Epithelial cell of esophagus (primary cell): ENCODE measurements at places on chromosomes 6 and 20.

- no peak for DNase-seq
Measured at GRCh38 chr20:13158369-13158768, 62.7 kb upstream of the ISM1 start.

DNA sequence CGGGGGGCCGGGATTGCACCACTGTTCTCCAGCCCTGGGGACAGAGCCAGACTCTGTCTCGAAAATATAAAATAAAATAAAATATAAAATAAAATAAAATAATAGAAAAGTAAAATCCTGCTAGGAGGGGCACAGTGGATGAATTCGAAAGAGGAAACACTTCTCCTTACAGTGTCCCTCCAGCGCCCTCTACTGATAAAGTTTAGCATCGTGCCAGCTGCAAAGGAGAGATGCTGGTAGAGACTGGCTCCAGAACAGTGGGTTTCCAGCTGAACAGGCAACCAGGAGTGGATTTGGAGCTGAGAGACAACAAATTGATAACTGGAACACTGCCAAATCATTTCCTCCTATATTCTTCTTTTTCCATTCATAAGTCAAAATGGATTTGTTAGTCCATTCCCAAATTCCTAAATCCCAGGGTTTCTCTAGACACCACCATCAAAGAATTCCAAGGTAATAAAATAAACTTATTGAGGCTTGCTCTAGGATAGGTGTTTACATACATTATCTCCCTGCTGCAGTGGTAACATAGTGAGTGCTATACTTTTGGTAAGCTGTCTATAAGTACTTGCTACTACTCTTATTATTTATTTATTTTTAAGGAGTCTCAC, 31.7 kb upstream of the TBPL1 start:
- DNase-seq: peak; percentile 81

DNA sequence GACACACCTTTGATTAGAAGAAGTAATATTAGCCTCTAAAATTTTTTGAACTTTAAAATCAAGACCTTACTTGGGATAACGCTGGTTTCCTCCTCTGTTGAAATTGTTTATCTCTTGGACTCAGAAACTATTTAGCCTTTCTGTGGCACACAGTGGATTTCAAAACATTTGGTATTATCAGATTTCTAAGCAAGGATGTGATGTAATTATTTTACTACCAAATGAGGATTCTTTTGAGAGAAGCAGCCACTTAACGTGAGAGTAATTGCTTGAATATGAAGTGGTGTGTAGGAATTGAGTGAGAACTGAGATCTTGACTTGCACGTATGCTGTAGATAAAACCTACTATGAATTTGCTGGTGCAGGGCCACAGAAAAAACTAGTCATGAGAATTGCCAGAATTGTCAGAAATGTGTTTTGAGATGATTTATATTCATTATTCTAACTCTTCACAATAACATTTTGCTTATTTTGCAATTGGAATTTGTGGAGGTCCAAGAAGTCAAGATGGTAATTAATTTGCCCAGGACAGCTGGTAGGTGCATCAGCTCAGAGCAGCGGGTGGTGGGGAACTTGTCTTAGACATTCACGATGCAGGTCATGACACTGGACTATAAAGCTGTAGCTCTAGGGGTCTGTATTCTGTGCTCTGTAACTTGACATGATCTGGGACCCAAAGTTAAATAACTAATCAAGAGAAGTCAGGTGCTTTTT, 53.4 kb downstream of the AKAP12 start:
- no peak for DNase-seq

GRCh38 chr20:52515877-52516276, 324.3 kb upstream of the ZFP64 start:
- DNase-seq: no peak

DNA sequence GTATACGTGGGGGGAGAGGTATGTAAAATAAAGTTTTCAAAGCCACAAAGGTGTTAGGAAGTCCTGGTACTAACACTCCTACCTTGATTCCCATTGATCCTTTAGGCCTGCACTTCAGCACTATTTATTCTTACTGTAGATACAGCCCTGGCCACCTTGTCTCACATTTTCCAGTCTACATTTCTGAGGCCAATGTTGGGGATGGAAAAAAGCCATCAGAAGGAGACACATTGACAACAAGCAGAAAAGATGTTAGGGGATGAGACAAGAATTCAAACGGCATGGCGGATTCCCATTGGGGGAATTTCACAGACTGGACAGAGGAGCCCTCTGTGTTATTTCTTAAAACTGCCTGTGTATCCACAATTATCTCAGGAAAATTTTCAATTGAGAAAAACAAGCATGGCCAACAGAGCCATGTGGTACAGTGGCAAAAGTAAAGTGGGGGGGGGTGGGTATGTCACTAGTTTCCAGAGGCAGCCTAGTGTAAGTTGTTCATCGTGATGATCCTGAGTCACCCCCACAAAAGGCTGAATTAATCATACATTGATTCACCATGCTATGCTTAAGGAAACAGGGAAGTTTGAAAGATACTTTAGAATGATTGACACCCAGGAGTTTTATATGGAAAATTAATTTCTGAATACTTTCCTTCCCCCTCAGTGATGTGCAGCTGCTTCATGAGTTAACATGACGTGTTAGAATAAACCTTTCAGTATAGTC, 40.5 kb downstream of the RREB1 start:
- peak; percentile 92 for DNase-seq

DNA sequence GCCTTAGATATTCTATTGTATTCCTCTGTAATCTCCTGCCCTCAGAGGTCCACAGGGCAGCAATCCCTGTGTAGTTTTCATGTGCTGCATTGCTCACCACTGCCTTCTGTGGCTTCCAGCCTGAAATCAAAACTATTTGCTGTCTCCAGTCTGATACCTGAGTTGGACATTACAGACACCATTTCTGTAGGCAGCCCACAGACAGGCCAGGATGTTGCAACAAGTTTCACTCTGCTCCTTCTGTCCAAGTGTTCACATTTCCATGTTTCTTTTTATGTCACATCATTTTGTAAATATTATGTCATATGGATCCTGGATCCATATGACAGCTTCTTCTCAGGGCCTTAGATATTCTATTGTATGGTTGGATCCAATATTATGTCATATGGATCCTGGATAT, 21.7 kb downstream of the ECI2 start:
- no peak for DNase-seq

DNA sequence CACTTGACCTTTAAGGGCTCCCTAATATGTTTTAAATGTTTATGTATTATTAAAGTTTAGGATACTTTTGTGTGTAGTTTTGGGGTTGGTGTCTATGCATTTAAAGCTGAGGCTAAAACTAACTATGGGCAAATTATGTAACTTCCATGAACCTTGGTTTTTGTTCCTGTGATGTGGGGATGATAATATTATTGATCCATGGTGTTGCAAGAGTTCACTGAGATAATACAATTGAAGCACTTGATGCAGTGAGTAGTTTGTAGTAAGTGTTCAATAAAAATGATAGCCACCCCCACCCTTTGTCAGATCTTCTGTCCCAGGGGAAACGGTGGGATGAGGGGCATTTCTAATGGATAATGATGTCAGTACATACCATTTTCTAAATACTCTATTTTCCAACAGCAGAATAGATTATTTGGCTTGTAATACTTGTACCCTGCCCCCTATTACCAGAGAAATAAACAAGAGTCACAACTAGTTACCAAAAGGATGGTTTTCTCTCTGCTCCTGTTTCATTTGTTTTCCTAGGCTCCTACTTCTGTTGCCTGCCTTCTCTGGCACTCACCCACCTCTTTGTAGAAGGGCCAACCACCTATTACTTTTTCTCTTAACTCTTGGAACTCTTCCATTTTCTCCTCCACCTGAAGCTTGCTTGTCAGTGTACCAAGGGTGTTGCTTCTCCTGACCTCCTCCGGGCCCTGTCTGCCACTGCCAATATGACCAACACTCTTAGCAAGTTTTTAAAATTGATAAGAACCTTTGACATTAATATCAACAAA, 97.9 kb downstream of the RCAN2 start:
- no peak for DNase-seq

DNA sequence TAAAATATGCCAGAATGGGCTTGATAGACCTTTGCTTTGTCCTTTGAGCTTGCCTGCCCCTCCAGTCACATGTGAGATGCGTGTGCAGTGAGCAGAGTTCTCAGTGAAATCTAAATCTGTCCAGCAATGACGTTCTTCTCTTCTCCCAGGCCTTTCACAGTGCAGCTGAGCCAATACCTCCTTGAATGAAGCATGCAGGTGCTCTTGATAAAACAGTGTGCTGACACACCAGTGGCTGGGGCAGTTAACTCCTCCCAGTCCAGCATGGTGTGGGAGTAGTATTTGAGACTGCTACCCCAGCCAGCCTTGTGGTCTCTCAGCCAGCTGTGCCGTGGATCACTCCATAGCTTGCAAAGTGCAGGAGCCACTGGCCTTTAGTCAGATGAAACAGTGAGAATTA, 240.5 kb downstream of the FARS2 start:
- DNase-seq: no peak

GRCh38 chr6:170584954-170585498, 589 bp upstream of the PDCD2 start:
- DNase-seq: peak; percentile 67

DNA sequence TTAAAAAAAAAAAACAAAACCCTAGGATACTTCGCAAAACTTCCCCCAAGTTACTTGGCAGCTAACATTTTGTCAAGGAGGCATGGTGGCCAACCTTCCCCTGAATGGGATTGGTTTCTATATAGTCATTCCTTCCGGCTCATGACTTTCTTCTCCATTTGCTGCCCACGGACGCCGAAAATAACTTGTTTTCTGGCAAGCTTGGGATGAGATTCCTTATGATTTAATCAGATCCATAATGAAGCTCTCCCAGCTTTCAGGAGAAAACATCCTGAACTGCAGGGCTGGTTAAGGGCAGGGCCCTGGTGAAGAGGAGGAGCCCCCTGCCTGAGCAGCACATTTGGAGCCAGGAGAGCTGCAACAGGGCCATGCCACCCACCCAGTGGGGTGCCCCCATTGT, 49.9 kb downstream of the PPP1R16B start:
- DNase-seq: no peak

DNA sequence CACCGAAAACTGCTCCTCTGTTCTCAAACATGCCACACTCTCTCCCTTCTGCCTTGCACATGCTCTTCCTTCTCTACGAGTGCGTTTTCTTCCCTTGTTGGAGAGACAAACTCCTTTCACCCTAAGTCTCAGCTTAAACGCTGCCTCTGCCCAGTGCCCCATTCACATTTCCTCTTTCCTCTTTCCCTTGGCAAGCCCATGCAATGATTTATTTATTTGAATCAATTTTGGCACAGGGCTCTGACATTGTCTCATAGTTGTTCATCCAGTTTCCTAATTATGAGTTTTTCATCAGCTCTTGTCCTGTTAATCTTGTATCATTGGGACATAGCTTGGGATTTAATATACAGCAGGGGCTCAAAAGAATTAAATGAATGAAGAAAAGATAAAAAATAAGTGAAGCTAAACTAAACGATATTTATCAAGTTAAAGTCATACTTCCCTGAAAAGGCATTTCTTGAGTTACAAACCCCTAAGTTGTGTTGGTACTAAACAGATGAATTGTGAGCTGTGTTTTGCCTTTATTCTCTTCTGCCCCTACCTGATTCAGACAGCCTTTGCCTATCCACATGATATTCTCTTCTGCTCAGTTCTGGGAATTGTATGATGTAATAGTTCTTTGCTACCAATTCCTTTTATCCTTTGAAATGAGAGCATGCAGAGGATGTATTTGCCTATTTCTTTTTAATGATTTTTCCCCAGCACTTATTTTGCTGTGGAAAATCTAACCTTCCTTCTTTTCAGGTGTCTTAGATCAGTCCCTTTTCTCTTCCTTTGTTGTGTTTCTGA, 704.4 kb downstream of the UTRN start:
- DNase-seq: peak; percentile 67

DNA sequence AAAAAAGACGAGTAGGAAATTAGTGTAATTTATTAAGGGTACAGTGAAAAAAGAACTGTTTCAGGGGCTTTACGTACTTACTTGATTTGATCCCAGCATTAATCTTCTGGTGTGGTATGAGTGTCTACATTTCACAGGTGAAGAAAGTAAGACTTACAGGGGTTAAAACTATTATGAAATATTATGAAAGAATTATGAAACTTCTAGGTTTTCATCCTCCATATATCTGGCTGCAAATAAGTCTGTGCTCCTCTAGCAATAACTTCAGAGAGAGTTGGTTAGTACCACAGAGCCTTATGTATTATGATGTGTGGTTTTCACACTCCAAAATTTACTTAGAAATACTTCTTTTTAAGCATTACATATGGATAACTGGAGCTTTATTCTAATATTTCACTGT, 41.9 kb downstream of the ZFAND3 start:
- DNase-seq: no peak

DNA sequence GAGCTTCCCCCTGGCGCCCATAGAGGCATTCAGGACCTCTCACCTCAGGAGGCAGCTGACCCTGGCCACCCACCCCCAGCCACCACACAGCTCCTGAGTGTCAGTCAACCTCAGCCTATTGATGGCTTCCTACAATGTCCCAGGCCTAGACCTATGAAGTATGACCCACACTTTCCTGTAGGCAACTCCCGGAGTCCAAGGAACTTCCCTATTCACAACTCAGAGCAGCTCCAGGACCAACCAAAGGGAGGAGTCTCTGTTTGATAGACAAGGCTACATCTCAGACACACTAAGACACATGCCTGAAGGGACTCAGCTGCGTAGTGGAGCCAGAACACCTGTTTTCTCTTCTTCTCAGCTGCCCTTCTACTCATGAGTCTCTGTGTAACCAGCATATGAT, 169.1 kb downstream of the MAFB start:
- DNase-seq: no peak

GRCh38 chr6:54980511-54981275, 134.1 kb downstream of the FAM83B start:
- DNase-seq: peak; percentile 78

DNA sequence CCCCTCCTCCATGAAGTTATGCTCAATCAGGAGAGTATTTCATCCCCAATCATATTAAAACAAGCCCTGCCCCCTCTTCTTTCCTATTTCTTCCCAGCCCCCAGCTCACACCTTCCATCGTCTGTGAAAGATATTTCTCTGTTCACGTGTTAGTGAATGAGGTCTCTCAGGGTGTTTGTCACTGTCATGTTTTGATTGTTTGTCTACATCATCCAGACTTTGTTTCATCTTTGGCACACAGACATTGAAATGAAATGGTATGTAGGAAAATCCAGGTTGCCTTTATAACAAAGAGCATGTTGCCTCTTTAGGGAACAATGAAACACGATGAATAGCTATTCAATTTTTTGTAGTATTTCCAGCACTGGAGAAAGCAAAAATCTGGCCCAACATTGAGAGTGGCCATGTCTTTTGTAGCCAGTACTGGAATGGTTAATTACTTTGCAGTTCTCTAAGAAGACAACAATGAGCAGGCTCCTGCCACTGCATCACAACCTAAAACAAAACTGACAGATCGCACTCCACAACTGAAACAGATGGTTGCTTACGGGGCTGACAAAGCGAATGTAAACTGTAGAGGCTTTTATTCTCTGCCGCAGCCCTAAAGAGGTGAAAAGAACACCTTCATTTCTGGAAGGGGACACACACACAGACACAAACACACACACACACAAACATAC, 543.6 kb upstream of the CITED2 start:
- DNase-seq: no peak

DNA sequence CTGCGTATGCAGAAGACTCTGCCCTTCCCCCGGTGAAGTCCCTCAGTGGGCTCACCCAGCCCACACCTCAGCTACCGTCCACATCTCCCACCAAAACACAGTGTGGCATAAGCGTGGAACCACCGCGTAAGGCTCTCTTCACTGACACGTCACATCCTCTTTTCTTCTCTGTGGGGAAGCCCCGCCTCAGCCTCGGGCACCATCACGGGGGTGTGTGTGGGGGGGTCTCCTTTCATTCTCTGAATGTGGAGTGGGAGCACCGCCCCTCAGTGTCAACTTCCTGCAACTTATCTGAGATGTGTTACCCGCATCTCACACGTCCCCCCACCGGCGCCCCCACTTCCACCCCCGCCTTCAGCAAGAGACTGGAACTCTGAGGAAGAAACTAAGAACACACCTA, 388.4 kb upstream of the JARID2 start:
- no peak for DNase-seq
